ENCODE measurements at places on chromosomes 5 and 9. TPM values are rescaled to one million over a fixed set of nuclear protein-coding genes. Genes with fewer than 3 reads are reported as not detected.

Gene PCDHGC3
- polyA plus RNA-seq, result 20.0 TPM

Gene SPATA31E1
- not detected for polyA plus RNA-seq

Gene IZUMO3
- not detected for polyA plus RNA-seq

Gene BTNL3
- 0.14 TPM for polyA plus RNA-seq

Gene GPRIN1
- 3.2 TPM for polyA plus RNA-seq

Gene TIMD4
- not detected for polyA plus RNA-seq

Gene PCDHGB6
- polyA plus RNA-seq, result 1.1 TPM

Gene SCGB3A1
- polyA plus RNA-seq, result 7.0 TPM

Gene DNAI1
- 5.0 TPM for polyA plus RNA-seq

Gene JAKMIP2
- 0.53 TPM for polyA plus RNA-seq

Gene GARIN3
- not detected for polyA plus RNA-seq

Gene VCAN
- 1.4 TPM for polyA plus RNA-seq

Gene TRPM3
- polyA plus RNA-seq, result 0.30 TPM

Gene PCA3
- not detected for polyA plus RNA-seq

Gene CREBRF
- 3.6 TPM for polyA plus RNA-seq

Gene LCN1
- polyA plus RNA-seq, result not detected

Gene PCDHB7
- polyA plus RNA-seq, result 0.49 TPM

Gene DCAF12
- polyA plus RNA-seq, result 5.7 TPM

Data from pancreas (tissue), 10 donors.